NCI-H2029 treated with DMSO at 0.1 percent for 48 hours (cell line): ENCODE measurements at places on chromosomes 2 and 18.

DNA sequence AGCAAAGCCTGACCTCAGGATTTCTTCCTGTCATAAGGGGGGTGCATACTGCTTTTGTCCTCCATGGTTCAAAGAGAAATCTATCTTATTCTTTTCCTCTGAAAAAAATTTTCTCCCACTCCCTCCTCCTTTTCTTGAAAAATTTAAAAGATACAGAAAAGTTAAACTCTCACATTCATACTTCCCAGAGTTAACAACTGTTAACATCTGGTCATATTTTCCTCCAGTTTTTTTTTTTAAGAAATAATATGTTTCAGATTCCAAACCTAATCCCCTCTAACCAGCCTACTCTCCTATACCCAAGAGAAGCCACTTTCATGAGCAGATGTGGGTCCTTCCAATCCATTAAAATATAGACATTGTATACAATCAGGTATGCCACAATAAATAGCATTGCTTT is 378.9 kb upstream of the HNRNPA3 start:
- DNase-seq = no peak

DNA sequence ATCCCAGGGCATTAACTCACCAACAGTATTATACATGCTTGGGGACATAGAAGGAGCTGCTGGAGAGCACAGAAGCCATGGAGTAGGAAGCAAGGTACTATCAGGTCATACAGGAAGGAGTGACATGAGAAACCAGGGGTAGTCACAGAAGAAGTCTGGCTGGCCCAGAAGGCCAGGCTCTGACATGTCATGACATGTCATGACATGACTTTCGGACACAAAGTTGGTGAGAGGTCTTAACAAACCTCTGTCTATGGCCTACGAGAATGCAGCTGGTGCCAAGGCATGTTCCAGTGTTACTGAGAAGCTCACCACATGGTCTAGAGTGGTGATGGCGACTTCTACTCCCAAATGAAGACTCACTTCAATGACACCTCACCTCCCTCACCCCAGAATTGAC is 3.3 kb upstream of the CERS6 start:
- DNase-seq = no peak

- DNase-seq = no peak
These were observed 152.6 kb downstream of the IKZF2 start for GRCh38 chr2:212998626-212999359.

GRCh38 chr2:122682356-122682755 is 926.9 kb downstream of the TSN start:
- DNase-seq = no peak

GRCh38 chr2:56286936-56287335 is 103.1 kb downstream of the CCDC85A start:
- DNase-seq = no peak

- DNase-seq = no peak
These were observed 254.5 kb downstream of the TFCP2L1 start for GRCh38 chr2:121030523-121030922.

DNA sequence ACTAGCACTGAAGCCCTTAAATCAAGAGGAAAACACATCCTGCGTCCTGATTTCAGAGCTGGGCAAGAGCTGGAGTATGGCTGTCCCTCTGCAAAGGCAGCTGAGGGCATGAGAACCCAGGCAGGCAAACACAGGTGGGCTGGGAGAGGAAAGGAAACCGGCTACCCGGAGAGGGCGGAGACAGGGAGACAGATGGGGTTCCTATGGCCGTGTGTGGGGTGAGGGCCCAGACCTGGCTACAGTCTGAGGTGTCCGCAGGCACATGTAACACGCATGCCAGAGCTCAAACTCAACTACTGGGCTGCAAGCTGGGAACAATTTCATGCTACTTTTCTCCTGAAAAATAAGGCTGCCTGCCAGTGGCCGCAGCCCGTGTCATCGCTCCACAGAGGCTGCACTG is 2.7 kb downstream of the COPS9 start:
- DNase-seq = no peak

DNA sequence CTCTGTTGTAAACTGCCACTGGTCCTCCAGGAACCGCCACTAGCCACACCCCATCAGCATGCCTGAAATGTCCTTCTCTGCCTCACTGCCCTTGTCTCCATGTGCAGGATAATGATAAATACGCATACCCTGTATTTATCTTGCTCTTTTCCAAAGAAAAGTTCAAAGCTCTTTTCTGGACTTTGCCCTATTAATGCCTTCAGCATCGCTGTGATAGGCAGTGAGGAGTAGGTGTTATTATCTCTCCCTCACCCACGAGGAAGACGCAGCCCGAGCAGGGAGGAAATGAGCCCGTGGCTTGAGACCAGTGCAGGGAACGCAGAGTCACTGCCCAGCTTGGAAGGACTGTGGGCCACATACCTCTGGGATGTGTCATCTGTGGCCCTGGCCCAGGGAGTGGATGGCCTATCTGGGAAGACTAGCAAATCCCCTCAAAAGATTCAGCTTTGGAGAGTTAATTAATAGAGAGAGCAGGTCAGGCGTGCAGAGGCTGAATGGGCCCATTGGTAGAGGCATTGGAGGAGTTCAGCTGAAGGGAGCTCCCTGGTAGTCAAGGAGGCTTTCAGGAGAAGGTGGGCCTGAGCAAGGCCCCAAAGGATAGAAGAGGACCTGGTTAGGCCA is 39.5 kb upstream of the MCFD2 start:
- no peak for DNase-seq

DNA sequence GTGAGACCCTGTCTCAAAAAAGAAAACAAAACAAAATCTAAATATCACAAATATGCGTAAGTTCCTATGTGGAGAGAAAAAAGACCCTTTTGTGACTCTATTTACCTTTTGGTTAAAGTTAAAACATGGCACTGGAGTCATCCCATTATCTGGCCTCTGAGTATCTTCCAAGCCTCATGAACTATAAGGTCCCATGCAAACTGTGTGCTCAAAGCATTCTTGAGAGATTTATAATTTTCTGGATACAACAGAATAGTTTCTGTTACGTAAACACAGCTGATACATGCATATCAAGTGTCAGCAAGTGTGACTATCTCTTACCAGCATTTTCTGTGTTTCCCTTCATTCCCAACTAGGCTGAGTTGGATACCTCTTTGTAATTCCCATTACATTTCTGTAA is 8.8 kb upstream of the NOSTRIN start:
- no peak for DNase-seq

DNA sequence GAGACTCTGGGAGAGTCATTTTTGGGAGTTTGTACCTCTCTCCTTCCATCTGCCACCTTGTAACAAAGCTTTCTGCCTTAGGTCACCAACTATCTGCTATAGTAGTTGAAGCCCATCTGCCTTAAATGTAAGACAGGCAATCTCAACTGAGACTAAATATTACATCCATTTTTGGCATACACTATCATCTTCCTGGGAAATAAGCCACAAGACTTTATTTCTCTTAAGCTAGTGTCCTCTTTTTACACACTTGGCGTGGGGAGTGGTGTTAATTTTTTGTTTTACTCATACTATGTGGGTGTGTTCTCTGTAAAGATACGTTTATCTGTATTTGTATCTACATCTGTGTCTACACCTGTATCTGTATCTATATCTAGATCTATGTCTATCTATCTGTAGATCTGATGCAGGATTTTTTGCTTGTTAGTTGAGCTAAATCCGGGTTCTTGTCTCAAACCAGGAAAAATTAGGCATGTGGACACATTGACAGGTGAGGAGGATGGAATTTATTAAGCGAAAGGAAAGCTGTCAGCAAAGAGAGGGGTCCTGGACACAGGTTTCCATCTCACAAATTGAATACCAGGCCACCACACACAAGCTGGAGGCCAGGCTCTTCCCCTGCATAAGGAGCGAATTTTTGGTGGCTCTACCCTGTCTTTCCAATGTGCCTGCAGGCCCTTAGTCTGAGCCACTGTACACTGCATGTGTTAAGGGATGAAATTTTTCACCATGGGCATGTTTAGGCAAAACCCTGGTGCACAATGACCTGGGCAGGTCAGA is 64.8 kb upstream of the RND3 start:
- DNase-seq = no peak

DNA sequence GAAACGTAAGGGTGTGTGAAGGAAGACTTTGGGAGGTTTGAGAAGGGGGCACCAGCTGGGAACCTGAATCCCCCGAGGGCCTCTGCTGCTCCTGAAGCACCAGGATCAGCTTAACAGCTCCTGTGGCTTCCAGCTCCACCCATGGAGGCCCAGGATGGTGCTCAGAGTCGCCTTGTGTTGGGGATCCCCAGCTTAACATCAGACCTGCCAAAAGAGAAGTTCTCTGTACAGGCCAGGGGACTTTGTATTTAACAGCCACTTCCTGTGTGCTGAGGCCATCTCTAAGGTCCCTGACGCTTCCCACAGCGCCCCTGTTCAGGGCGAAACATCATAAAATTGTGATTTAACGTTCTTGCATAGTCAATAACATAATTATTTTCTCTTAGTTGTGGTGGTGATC is 77.5 kb downstream of the NCK2 start:
- DNase-seq = no peak

- no peak for DNase-seq
These were observed 120.0 kb downstream of the DOCK10 start for GRCh38 chr2:224922142-224922727.

DNA sequence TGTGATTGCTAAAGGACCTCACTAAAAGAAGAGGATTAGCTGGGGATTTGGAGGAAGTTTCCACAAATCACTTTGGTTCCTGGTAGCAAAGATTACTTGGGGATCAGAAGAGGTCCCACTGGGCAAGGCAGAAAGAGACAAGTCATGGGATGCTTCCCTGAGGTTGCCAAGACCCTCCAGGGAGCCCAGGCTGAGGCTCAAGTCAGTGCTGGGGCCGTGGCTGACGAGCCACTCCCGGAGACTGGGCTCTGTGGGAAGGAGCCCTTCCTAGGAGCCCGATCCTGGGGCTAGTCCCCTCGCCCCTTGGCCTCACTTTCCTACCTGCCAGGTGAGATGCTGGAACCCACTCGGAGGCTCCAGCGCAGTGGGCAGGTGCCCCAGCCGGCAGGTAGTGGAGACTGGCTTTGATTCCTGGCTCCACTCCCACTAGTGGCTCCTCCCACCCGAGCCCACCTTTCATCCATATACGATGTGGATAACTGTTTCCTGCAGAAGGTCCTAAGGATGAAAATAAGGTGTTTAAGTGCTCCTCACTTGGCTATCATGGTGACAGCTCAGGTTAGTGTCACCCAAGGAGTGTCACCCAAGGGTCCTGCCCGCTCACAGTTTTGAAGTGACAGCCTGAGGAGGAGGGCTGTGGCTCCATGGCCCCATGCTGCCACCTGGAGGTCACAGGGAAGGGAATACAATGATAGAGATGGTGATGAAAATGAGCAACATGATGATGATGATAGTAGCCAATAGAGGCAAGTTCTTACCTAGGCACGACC is 100.5 kb downstream of the CAPN13 start:
- peak; percentile 61 for DNase-seq

- no peak for DNase-seq
These were observed 26.3 kb downstream of the PRELID3A start for GRCh38 chr18:12433829-12434540.

GRCh38 chr2:121776361-121776760 is 20.9 kb downstream of the TSN start:
- DNase-seq = no peak

GRCh38 chr18:59712311-59712710 is 15.1 kb upstream of the CCBE1 start:
- DNase-seq = no peak
